Mammary epithelial cell (primary cell): ENCODE measurements at places on chromosomes 7 and 10. TPM values are rescaled to one million over a fixed set of nuclear protein-coding genes. Genes with fewer than 3 reads are reported as not detected.

CPVL gene
- total RNA-seq, result not detected

CCT6A gene
- 126 TPM for total RNA-seq

DNA2 gene
- total RNA-seq, result 6.1 and 10.3 TPM in 2 replicates

FAM180A gene
- not detected for total RNA-seq

TAS2R3 gene
- 2.8 TPM for total RNA-seq

CYP3A7 gene
- total RNA-seq, result not detected

NYAP1 gene
- total RNA-seq, result 0.33 TPM

DDC gene
- total RNA-seq, result not detected

UNC5B gene
- 10.0 TPM for total RNA-seq

SPDYE8 gene
- not detected for total RNA-seq

TMEM26 gene
- total RNA-seq, result not detected

GRK5 gene
- total RNA-seq, result 1.2 TPM

PLEKHS1 gene
- total RNA-seq, result 0.17 TPM

ADAP1 gene
- 21.4 and 27.3 TPM in 2 replicates for total RNA-seq

CYP3A5 gene
- not detected for total RNA-seq

STRA8 gene
- not detected in 2 replicates for total RNA-seq

OR6B1 gene
- not detected for total RNA-seq

MMP21 gene
- not detected in 2 replicates for total RNA-seq

VPS37D gene
- total RNA-seq, result 3.7 TPM

FGFR2 gene
- total RNA-seq, result 19.0 and 22.0 TPM in 2 replicates

SFTPD gene
- not detected in 2 replicates for total RNA-seq

AGMO gene
- total RNA-seq, result not detected

PLXDC2 gene
- total RNA-seq, result 16.0 and 20.0 TPM in 2 replicates

C10orf62 gene
- total RNA-seq, result not detected

IKZF1 gene
- not detected for total RNA-seq

ITPRID1 gene
- total RNA-seq, result not detected in 2 replicates
